ENCODE measurements at places on chromosomes 2 and 18. TPM values are rescaled to one million over a fixed set of nuclear protein-coding genes. Genes with fewer than 3 reads are reported as not detected.

Gene BMP10
- total RNA-seq, result not detected

Gene IL36B
- not detected for total RNA-seq

Gene CHST10
- 11.9 TPM for total RNA-seq

Gene TRIM43
- total RNA-seq, result not detected

Gene MAP3K19
- total RNA-seq, result 2.1 TPM

DNA sequence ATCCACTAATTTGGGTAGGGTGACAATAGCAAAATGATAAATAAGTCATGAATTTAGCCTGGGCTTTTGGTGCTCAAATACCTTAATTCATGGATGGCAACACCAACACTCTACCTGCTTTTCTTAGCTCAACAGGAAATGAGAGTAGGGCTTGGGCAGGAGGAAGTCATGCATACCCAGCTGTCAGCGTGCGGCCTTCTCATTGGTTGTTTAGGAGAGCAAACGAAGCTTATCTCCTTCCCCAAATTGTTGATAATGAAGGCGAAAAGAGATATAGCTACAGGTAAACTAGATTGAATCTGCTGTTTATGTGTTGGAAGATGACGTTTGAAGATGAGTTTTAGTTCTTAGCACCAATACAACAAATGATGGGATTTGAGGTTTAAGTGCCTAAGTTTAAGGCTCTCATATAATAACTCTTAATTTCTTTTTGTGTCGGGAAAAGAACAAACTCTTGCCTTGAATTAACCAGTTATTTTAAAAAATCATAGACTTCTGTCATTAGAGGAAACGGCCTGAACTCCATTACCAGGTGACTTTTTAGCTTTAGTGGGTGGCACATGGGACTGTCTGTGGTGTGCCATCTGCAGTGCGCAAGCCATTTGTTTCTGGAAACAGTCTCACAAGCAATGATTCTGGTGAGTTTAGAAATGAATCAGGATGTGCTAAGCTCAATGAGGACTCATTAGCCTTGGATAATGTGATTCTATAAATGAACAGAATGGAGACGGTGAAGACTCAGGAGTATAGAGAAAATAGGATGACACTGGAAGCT, 19.8 kb downstream of the MAP4K4 start:
- no peak overlapping the region for H3K27ac ChIP-seq
- DNase-seq, result no peak
- H3K27me3 ChIP-seq, result no peaks in the 10 kb centered on the region
- no peak overlapping the region for H3K4me3 ChIP-seq

DNA sequence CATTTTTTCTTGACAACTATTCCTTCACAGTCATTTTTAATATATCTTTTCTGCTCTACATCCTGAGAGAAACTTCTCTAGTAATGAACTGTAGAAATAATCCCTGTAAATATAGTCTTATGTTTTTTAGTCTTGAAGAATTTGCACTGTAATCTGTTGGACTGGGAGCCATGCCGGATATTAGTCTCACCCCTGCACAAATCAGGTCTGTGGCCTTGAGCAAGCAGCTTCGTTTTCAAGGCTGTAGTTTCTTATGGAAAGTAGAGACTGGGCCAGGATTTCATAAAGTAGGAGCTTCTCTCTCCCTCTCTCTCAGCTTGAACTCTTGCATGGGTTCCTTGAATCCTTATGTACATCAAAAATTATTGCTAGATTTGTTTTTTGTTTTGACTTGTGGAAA, 8.7 kb downstream of the FARP2 start:
- no peaks in the 10 kb centered on the region for H3K27me3 ChIP-seq
- H3K36me3 ChIP-seq, result no peaks in the 10 kb centered on the region
- no peak for DNase-seq
- H3K4me1 ChIP-seq, result no peaks in the 10 kb centered on the region

DNA sequence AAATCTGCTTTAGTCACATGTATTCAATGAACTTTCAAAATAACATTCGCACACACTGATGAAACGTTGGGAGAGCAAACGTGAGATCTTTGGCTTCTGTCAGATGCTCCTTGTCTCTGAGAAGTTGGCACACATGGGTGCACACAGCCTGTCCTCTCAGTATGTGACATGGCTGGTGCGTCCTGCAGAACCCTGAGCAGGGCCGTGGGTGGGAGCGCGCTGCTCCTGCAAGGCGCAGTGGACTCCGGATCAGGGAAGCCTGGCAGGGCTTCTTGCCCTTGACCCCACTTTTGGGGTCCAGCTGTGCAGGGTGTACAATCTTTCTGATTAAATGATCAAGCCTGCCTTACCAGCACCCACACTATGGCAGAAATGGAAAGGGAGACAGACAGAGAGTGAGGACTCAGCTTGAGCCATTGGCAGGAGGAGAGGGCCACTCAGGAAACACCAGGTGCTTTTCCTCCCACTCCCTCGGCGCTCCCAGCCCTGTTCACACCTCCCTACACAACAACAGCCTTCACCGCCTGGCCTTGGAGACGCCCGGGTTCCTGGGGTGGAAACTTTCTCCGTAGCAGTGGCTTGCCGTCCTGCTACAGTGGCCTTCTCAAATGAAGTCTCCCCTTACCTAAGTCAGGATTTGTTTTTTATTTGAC, 108.4 kb upstream of the SNTG2 start:
- H3K4me1 ChIP-seq, result no peaks in the 10 kb centered on the region
- DNase-seq, result no peak
- H3K4me3 ChIP-seq, result no peak overlapping the region
- H3K36me3 ChIP-seq, result no peaks in the 10 kb centered on the region
- H3K27ac ChIP-seq, result no peak overlapping the region

GRCh38 chr18:33854086-33854826, 276.2 kb downstream of the ASXL3 start:
- no peaks in the 10 kb centered on the region for H3K4me1 ChIP-seq
- no peak overlapping the region for H3K27ac ChIP-seq
- H3K4me3 ChIP-seq, result no peak overlapping the region
- no peak for DNase-seq
- no peaks in the 10 kb centered on the region for H3K36me3 ChIP-seq

DNA sequence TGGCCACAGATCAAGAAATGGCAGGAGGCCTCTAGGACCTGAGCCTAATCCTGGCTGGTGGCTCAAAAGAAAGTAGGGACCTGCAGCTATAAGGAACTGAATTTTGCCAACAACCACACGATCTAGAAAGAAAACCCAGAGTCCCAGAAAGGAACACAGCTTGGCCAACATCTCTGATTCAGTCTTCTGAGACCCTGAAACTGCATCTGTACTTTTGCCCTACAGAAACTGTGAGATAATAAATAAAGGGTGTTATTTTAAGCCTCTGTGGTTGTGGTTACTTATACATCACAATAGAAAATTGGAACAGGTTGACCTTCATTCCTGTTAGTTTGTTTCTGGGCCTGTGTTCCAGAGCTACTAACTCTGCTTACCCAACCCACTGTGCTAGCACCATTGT, 356.8 kb upstream of the ST6GAL2 start:
- no peaks in the 10 kb centered on the region for H3K4me1 ChIP-seq
- DNase-seq, result no peak
- no peaks in the 10 kb centered on the region for H3K27me3 ChIP-seq

GRCh38 chr2:70902067-70902442, 33.6 kb upstream of the ATP6V1B1 start:
- H3K36me3 ChIP-seq, result no peaks in the 10 kb centered on the region
- H3K4me3 ChIP-seq, result no peak overlapping the region
- peaks cover 35% of the 10 kb centered on the region for H3K4me1 ChIP-seq

GRCh38 chr2:135563793-135564192, 32.5 kb downstream of the R3HDM1 start:
- DNase-seq, result no peak
- no peaks in the 10 kb centered on the region for H3K36me3 ChIP-seq
- H3K27me3 ChIP-seq, result no peaks in the 10 kb centered on the region

GRCh38 chr18:61967252-61967891, 74.6 kb upstream of the RNF152 start:
- H3K36me3 ChIP-seq, result no peaks in the 10 kb centered on the region
- DNase-seq, result no peak
- no peaks in the 10 kb centered on the region for H3K4me1 ChIP-seq
- H3K27me3 ChIP-seq, result no peaks in the 10 kb centered on the region
- H3K4me3 ChIP-seq, result no peak overlapping the region

DNA sequence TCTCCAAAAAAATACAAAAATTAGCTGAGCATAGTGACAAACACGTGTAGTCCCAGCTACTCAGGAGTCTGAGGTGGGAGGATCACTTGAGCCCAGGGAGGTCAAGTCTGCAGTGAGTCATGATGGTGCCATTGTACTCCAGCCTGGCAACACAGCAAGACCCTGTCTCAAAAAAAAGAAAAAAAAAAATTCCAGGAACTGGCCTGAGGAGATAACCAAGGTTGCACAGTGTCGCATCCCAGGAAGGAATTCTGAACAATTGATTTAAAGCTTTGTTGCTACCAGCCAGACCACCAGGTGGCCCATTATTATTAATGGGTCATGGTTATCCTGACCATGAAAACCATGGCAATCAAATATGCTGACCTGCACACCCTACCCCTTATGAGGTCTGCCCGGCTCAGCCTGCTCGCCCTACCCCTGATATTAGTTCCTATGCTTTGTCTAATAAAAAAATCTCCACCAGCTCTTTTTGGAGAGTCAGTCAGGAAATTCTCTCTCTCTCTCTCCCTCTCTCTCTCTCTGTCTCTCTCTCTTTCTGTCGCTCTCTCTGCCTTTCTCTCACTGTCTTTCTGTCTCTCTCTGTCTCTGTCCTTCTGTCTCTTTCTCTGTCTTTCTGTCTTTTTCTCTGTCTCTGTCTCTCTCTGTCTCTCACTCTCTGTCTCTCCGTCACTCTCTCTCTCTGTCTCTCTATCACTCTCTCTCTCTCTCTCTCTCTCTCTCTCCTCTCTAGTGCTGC, 73.7 kb downstream of the NCAPH start:
- H3K27ac ChIP-seq, result no peak overlapping the region
- H3K27me3 ChIP-seq, result no peaks in the 10 kb centered on the region
- H3K4me3 ChIP-seq, result no peak overlapping the region
- H3K36me3 ChIP-seq, result no peaks in the 10 kb centered on the region
- no peak for DNase-seq
- peaks cover 3% of the 10 kb centered on the region for H3K4me1 ChIP-seq

DNA sequence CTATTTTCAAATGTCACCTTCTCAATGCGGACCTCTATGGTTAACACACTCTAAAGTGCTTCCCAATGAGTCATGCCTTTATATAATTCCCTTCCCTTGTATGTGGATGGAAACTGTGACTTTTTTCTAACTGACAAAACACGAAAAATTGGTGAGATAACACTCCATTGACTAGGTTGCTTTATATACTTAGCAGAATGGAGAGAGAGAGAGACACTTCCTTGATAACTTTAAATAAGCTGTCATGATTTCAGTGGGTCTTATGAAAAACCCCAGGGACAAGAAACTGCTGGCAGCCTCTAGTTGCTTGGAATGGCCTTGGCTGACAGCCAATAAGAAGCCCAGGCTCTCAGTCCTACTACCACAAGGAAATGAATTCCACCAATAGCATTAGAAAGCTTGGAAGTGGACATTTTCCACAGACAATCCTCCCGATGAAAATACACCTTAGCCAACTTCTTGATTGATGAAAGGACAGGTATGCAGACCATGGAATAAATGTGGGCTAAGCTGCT, 322.2 kb downstream of the ZNF804A start:
- no peak overlapping the region for H3K4me3 ChIP-seq
- H3K27me3 ChIP-seq, result no peaks in the 10 kb centered on the region
- H3K27ac ChIP-seq, result no peak overlapping the region
- H3K36me3 ChIP-seq, result no peaks in the 10 kb centered on the region
- H3K4me1 ChIP-seq, result no peaks in the 10 kb centered on the region

DNA sequence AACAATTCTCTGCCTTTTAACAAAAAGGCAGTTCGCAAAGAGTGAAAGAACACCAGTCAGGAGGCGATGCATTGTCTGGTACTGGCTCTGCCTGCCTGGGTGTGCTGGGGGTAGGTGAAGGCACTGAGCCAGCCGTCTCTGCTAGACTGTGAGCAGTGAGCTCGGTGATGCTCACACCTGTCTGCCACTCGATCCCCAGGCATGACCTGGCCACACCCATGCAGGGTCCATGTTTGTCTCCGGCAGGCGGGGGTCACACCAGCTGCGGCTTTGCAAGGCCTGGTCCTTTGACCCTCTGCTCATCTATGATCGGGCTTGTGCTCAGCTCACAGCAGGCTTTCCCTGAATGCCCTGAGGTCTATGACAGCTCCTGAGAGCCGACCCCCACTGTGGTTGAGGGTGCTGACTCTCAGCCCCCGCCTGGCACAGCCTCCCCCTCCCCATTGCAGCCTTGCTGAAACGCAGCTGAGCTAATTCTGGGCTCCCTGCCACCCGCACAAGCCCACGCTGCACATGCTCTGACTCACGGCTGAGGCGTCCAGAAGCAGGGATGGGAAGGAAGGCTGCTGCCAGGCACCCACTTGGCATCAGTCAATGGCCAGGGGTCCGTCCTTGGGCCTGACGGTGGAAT, 23.7 kb downstream of the CRACDL start:
- no peak overlapping the region for H3K4me3 ChIP-seq

DNA sequence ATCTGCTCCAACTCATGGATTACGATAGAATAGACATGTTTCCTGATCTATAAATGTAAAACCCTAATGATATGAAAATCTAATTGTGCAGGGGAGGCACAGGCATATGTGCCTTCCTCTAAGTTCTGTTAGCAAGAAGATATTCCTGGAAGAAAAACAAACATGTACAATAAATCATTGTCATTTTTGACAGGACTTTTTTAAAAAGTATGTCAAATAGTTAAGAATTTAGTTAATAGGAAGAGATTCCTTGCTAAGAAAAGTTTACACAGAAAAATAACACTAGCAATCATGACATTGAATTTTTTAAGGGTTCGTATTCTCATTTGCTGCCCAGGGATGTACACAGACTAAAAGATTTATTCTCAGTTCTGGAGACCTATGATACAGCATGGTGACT, 15.3 kb upstream of the CREB1 start:
- H3K27ac ChIP-seq, result no peak overlapping the region
- H3K4me3 ChIP-seq, result no peak overlapping the region
- no peaks in the 10 kb centered on the region for H3K4me1 ChIP-seq
- no peaks in the 10 kb centered on the region for H3K36me3 ChIP-seq
- no peaks in the 10 kb centered on the region for H3K27me3 ChIP-seq
